Gastrocnemius medialis (tissue), 4 donors: ENCODE measurements at places on chromosomes 12 and 14.

DNA sequence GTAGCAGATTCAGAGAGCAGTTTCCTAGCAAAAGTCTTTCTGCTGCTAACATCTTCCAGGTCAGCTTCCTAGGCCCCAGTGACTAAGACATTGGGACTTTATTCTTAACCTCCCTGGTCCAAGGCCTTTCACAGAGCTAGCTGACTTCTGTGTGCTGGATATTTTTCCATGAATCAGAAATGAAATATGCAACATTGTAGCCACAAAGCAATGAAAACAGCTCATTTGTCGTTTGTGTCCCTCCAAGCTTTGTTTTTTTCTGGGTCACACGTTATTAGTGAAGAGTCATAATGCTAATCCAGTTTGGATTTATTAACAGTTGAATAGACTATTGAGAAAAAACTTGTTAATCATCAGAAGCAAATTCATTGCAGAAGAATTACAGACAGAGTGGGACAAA lies 82.4 kb downstream of the ARF6 start:
- DNase-seq, result no peak

DNA sequence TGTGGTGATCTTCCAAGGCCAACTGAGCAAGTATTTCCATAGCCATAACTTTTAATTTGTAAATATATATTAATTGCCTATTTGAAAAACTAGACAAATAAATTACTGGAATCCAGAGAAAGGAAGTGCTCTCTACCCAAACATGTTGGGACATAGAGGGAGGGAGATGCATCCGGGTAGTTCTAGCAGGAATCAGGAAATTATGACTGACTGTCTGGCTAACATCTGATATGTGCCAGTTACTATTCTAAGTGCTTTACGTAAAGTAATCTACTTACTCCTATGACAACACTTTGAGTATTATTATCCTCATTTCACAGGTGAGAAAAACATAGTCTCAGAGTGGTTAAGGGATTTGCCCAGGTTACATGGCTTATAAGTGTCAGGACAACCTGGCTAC lies 147.7 kb upstream of the VASH1 start:
- DNase-seq, result no peak

DNA sequence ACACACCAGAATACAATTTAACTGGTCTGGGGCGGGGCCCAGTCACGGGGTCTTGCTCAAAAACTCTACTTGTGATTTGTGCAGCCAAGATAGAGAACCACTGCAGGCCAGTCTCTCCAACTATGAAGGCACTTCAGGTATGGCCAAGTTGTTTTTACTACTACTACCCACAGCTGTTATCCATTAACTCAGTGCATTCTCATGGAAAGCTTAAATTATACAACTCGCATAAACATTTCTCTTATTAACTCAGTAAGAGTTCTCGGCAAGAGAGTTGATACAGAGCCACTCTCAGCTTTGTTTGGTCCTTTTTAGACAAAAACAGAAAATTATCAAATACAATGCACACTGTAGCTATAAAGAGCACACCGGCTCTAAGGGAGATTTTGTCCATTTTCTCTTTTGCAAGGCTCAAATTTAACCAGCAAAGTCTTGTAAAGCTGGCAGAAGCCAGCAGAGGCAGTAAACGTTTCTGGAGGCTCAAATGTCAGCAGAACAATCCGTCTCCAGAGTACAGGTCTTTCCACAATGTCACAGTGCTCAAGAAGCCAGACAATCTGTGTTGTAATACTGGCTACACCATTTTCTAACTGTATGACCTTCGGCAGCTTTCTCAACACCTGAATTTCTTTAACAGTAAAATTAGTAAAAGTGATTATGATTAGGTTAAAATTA lies 85.9 kb downstream of the PTGER2 start:
- no peak for DNase-seq

GRCh38 chr12:11553871-11554533 lies 95.5 kb upstream of the ETV6 start:
- no peak for DNase-seq

GRCh38 chr12:49698619-49699545 lies 8.3 kb downstream of the FMNL3 start:
- no peak for DNase-seq

GRCh38 chr12:20555015-20555414 lies 140.1 kb upstream of the SLCO1C1 start:
- DNase-seq, result no peak

GRCh38 chr12:108649669-108650068 lies 16.0 kb upstream of the SELPLG start:
- no peak for DNase-seq
